Right cardiac atrium (tissue), 5 donors: ENCODE measurements at places on chromosomes 1 and 21. TPM values are rescaled to one million over a fixed set of nuclear protein-coding genes. Genes with fewer than 3 reads are reported as not detected.

Gene LIN28A
- total RNA-seq = not detected

GRCh38 chr1:208397286-208397685 is 153.1 kb upstream of the PLXNA2 start:
- no peak for DNase-seq

DNA sequence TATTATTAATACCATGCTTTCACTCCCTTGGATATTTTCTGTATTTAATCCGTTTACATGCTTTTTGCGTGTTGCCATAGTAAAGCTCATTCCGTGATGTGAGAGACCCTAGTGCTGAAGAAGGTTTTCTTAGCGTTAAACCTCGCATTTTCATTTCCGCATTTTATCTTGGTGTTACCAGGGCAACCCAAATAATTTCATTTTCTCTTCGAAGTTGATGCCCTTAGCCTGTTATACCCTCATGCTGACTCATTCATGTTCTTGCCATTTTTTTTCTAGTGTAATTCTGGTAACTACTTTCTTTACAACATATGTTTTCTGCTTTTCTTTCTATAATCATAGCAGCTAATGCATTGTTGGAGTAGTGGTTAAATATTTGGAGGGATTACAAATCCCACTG is 37.2 kb downstream of the LRRC8C start:
- no peak for DNase-seq

DNA sequence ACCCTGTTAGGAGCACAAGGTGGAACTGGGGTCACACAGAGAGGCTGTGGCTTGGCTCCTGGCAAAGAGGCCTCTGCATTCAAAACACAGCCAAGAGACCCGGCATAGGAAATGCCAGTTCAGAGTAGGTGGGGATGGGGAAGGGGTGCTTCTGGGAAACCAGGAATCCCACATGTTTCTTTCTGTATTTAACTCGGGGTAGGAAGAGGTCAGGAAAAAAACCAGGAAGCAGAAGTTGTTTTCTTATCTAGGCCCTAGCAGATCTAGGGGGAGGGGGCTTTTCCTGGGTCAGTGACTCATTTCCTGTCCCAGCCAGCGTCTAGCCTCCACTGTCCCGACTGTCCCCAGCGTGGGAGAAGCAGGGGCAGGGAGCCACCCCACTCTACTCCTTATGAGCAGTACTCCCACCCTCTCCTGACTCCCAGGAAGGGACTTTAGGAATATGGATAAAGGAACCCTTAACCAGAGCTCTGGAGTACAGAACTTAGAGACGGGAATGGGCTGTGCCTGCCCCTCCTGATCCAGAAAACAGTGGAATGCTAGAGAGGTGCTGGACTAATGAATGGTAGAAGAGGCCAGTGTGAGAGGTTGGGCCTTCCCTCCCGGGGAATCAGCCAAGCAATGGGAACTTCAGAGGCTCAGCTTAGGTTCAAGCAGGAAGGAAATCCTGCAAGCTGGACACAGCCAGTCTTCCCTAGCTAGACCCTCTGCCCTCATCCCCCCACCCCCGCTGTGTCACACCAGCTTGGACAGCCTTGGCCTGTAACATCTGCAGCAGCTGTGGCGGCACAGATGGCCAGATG is 5.7 kb downstream of the FHL3 start:
- peak; percentile 79 for DNase-seq

DNA sequence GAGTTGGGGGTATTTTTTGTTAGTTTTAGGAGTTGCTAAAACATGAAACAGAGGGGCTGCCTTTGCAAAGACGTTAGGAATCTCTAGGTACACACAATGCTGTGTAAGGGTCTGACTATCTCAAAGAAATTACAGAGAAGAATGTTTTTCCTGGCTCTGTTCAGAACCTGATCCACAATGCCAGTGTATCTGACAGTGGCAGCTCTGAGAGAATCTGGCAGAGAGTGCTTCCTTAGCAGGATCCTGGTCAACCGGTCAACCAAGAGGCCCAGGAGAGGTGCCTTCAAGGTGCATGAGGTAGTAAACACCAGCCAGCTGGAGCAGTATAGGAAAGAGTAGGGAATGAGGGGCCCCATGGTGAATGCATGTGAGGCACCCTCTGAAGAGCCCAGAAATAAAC is 40.9 kb upstream of the RGS1 start:
- no peak for DNase-seq

DNA sequence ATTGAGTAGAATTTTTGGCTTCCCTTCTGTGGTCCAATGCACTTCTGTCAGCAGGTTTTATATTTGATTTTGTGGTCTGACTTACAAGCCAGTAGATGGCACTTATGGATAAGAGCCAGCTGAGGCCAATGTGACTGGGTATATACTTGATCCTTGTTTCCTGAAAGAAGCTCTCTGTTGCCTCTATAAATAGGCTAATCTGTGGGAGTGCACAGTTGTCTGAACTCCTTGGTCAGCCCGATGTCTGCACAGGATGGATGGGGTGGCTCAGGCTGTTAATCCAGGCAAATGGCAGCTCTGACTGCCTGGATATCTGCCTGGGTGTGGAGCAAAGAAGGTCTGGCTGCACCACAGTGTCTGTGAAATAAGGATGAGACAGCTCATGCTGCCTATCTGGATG is 1183.7 kb upstream of the PRMT6 start:
- no peak for DNase-seq

DNA sequence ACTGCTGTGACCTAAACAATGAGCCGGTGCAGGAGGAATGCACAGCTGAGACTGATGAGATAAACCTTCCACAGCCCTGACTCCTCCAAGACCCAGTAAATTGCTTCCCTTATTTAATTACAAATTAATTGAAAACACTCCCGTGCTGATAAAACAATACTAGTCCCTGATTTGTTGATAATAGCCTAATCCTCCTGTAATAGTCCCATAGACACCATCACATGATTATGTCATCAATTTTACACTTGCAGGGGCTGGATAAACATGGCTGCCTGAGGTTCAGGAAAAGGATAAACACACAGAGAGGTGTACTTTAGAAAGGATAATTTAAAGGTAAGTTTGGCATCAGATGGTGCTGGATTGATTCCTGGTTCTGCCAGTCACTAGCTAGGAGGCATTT is 84.6 kb upstream of the SPAG17 start:
- no peak for DNase-seq
